OCI-M1 (cell line): ENCODE measurements at places on chromosomes 5 and 9.
A peak's percentile ranks its signal among the peaks of the same experiment; 100 is the strongest.

- no peak for DNase-seq
Measured at GRCh38 chr5:14440223-14440581, 141.4 kb upstream of the OTULINL start.

- no peak for DNase-seq
Measured at GRCh38 chr9:13588151-13589033, 308.9 kb upstream of the MPDZ start.

DNA sequence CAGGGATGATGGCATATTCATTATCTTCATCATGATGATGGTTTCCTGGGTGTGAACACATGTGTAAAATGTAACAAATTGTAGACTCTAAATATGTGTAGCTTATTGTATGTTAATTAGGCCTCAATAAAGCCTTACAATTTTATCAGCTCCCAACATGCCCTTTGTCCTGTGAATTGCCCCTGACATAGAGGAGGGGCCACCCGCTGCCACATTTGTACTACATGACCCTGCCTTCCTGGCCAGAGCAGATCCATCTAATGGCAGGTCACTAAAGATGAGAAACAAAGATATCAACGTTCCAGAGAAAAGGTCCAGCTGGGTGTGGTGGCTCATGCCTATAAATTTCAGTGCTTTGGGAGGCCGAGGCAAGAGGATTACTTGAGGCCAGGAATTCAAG is 117.2 kb downstream of the CAAP1 start:
- DNase-seq, result no peak

- peak; percentile 71 for DNase-seq
Measured at GRCh38 chr5:131163276-131164119, 1.6 kb downstream of the HINT1 start.

DNA sequence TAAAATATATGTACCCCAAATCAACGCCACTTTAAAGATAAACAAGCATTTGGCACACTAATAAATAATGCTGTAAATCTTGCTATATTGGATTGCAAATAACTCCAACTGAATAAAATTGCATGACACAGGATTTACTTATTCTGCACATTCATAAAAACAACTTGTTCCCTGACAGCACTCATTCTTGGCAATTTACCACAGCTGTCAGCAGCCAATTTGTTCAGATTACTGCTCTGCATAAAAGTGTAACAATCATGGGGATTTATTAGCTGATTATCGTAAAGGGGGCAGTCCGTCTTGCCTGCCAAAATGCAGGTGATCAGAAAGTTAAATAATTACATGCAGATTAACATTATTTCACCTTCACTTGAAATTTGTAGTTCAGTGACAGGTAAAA is 285.3 kb downstream of the SLF1 start:
- DNase-seq, result no peak

- DNase-seq, result no peak
Measured at GRCh38 chr9:89985068-89985467, 380.3 kb downstream of the GADD45G start.

GRCh38 chr9:104094534-104095015 is 466 bp downstream of the SMC2 start:
- no peak for DNase-seq

DNA sequence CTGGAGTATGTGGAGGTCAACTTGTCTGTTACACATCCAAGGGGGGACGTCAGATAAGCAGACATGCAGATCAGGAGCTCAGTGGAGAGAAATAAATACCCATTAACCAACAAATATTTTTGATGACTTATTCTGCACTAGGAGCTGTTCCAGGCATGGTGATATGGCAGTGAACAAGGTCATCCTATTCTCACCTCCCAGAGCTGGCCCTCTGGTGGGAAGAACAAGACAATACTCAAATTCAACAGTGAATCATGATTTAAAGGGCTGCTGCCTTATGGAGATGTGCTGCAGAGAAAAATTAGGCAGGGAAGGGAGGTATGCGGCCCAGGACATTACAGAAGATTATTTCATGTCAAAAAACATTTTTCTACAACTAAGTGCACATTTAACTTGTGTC is 36.5 kb downstream of the SYK start:
- peak; percentile 9 for DNase-seq

GRCh38 chr5:117454716-117455212 is 880.1 kb upstream of the SEMA6A start:
- DNase-seq, result peak; percentile 49

DNA sequence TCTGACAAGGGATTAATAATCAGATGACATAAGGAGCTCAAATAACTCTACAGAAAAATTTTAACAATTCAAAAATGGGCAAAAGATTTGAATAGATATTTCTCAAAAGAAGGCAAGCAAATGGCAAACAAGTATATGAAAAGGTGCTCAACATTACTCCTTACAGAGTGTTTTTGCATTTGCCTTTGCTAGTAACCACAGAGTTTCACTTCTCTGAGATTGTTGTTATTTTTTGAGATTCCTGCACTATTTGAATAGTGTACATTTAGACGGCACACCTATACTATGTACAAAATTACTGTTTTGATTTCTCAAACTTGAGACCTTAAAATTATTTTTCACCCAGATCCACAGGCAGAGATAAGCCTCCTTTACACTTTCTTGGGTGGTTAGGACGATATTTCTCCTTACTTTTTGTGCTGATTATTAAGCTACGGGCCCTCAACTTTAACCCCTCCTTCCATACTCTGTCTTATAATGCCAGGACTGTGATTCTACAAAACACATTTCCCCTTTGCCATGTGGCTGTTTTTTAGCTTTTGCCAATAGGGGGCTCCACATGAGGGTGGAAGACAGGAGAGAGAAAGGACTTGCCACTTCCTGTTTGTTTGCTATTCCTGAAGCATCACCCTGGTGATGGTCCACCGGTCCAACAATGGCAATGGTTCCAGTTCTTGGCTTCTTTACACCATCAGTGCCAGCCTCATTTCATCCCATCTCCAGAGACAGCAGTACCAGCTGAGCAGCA is 65.0 kb upstream of the DAP start:
- peak; percentile 31 for DNase-seq

DNA sequence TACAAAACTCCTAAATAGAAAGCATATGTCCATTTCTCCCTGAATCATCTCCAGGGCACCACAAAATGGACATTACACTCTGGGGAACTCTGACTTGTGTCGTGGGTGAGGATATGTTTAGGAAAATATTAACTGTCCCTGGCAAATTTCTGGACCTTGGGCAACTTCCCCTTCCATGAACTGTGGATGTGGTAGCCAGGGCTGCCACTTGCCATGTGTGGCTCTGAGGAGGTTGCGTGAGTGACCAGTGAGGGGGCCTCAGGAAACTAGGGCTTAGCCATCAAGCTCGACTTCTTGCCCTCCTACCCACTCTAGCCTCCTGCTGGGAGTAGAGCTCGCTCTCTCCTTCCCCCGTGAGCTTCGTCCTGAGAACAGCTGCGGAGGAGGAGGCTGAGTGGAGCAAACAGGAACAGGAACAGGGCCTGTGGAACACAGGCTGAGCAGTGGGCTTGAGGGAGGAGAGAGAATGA is 13.8 kb upstream of the STC2 start:
- DNase-seq, result no peak

DNA sequence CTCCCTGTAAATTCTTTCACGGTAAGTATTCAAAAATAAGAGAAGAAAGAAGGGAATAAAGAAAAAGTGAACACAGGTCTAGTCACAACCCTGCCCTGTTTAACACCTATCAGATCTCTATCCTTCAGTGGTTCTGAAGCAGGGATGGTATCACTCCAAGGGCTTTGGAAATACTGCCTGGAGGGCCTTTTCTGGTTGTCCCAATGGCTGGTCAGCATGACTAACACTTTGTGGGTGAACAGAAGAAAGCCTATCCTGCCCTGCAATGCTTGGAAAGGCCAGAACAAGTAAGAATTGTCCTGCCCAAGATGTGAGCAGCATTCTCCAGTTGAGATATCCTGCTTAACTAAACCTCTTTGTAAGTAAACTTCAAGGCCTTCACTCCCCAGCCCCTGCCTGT is 124.9 kb downstream of the TMEM167A start:
- no peak for DNase-seq

DNA sequence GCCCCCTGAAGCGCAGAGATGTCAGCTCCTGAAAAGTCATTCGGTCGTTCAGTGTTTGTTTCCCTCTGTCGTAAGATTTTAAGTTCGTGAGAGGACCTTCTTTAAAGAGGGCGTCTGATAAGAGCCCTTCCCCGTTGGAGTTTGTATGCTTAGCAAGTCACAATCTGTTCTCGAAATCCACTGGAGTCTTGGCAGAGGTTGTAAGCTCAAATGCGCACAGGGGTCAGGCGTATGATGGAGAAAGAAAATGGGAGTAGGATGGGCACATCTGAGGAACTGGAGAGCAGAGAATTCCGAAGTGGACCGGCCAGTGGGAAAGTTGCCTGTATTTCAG is 710 bp downstream of the HSD17B4 start:
- peak; percentile 20 for DNase-seq

DNA sequence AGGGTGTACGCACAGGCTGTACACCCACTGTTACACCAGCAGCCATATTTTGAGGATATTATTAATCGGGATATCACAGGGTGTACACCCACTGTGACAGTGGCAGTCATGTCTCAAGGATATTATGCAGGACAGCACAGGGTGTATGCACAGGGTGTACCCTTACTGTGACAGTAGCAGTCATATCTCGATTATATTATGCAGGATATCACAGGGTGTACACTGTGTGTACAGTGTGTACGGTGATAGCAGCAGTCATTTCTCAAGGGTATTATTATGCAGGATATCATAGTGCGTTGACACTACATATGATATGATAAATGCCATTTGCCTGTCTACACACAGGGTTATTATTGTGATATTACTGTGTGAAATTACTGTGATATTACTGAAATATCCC is 80.5 kb upstream of the SLC25A48 start:
- DNase-seq, result no peak

GRCh38 chr9:105141146-105141975 is 103.1 kb upstream of the SLC44A1 start:
- peak; percentile 20 for DNase-seq

DNA sequence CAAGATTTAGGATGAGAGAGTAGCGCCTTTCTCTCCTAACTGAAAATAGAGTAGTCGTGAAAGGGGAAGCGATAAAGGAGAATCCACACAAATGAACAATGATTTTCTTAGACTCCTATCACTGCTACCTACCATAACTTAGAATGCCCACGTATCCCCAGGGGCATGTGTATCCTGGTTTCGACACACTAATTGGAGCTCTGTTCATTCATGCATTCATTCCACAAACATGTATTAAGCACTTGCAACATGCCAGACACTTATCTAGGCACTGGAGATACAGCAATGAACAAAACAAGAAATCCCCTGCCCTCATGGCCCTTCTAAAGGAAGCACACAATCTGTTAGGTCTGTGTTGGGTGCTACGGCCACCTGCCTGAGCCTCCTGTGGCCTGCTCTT is 40.0 kb downstream of the ARL15 start:
- no peak for DNase-seq

DNA sequence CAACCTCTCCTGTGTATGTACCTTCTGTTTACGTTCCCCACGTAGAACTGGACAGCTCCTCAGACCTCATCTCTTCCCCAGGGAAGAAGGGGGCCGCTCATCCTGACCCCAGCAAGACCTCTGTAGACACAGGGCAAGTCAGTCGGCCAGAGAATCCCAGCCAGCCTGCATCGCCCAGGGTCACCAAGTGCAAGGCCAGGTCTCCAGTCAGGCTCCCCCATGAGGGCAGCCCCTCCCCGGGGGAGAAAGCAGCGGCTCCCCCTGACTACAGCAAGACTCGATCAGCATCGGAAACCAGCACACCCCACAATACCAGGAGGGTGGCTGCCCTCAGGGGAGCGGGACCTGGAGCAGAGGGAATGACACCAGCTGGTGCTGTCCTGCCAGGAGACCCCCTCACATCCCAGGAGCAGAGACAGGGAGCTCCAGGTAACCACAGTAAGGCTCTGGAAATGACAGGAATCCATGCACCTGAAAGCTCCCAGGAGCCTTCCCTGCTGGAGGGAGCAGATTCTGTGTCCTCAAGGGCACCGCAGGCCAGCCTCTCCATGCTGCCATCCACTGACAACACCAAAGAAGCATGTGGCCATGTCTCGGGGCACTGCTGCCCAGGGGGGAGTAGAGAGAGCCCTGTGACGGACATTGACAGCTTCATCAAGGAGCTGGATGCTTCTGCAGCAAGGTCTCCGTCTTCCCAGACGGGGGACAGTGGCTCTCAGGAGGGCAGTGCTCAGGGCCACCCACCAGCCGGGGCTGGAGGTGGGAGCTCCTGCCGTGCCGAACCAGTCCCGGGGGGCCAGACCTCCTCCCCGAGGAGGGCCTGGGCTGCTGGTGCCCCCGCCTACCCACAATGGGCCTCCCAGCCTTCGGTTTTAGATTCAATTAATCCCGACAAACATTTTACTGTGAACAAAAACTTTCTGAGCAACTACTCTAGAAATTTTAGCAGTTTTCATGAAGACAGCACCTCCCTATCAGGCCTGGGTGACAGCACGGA is 86.7 kb downstream of the GOLPH3 start:
- DNase-seq, result no peak

DNA sequence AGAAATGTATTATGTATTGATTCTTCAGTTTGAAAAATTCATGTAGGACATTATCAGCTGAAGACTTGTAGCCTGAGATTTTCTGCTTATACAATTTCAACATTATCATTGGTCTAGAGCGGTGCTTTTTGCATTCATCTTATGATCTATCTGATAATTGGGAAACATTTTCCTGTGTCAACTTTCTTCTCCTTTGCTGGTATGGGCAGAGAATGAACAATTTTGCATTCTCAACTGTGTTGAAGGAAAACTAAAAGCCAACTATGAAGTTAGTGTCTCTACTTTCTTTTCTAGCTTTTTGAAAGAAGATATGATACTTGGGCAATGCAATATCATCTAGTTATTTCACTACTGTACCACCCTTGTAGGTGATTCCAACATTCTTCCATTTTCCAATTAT is 10.3 kb downstream of the ZFR start:
- DNase-seq, result no peak

GRCh38 chr5:79258801-79259200 is 22.9 kb downstream of the JMY start:
- DNase-seq, result no peak

GRCh38 chr5:154072414-154073171 is 33.8 kb downstream of the MFAP3 start:
- peak; percentile 92 for DNase-seq

GRCh38 chr9:95494022-95494415 is 22.8 kb downstream of the PTCH1 start:
- peak; percentile 55 for DNase-seq

GRCh38 chr5:90301248-90301647 is 108.3 kb downstream of the CETN3 start:
- DNase-seq, result no peak
